ENCODE measurements at places on chromosomes 1 and 21.

- no peak for DNase-seq
Measured at GRCh38 chr1:59568158-59568935, 246.4 kb upstream of the HOOK1 start.

DNA sequence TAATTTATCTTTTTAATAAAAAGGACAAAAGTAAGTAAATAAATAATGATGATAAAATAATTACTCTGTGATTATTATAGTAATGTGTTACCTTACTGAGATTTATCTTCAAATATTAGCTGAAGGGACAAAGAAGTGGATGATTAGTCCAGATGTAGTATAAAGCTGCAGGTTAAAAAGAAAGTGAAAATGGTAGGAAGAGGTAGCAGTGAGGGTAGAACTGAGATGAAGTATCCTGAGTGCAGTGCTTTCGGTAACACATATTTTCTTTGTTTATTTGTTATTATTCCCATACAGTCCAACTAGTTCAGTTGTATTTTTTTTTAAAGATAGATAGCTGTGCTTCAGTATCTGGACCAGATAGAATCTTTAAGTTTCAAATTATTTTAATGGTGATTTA, 1203.5 kb downstream of the NCAM2 start:
- no peak for DNase-seq

GRCh38 chr21:14064296-14064645, 146.5 kb downstream of the LIPI start:
- DNase-seq = no peak

DNA sequence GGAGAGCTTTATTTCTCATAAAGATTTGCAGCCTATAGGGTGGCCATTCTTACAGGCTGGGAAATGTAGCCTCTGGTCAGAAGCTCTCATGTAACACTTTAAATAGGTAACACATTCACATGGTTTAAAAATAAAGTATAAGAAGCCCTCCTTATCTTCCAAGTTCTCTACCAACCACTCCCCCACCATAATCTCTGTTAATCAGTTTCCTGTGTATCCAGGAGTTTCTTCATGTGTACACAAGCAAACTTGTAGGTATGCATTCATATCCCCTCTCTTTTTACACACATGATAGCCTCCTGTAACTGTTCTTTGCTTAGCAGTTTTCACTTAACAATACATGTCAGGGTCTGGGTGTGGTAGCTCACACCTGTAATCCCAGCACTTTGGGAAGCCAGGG, 4.9 kb upstream of the STMN1 start:
- DNase-seq = no peak

GRCh38 chr1:159959451-159959850, 5.4 kb upstream of the SLAMF9 start:
- no peak for DNase-seq

GRCh38 chr1:93964777-93965200, 55.6 kb upstream of the GCLM start:
- DNase-seq = peak; percentile 53

GRCh38 chr1:227929751-227930472, 17.8 kb downstream of the WNT9A start:
- DNase-seq = no peak

DNA sequence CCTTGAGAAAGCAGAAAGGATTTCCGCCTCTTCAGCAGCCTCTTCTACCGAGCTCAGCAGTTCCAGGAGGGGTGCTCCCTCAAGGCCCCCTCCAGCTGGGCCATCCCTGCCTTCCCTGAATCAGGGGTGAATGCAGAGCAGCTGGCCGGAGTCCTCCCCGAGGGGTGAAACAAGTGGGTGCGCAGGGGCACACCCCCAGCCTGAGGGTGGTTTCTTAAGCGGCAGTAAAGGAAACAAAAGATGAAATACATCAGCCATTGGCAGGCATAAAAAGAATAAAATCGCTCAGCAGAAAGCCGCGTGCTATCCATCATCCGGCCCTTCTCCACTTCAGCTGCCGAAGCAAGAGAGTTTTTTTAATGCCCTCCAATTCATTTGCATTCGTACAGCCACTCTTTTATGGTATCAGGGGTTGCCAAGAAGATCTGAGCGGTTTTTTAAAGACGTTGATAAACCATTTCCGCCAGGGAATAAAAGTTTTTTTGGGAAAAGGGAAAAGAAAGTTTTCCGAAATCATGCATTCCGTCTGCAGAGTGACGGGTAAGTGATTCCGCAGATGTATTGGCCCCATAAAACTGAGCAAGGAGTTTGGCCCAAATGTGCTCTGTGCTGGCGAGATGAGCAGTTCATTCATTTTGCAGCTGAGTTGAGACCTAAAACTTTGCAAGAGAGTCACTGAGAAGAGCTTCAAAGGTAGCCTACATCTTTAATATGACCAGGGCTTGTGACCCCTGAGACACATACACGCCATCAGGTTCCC, 73.7 kb upstream of the ZC3H12A start:
- no peak for DNase-seq

DNA sequence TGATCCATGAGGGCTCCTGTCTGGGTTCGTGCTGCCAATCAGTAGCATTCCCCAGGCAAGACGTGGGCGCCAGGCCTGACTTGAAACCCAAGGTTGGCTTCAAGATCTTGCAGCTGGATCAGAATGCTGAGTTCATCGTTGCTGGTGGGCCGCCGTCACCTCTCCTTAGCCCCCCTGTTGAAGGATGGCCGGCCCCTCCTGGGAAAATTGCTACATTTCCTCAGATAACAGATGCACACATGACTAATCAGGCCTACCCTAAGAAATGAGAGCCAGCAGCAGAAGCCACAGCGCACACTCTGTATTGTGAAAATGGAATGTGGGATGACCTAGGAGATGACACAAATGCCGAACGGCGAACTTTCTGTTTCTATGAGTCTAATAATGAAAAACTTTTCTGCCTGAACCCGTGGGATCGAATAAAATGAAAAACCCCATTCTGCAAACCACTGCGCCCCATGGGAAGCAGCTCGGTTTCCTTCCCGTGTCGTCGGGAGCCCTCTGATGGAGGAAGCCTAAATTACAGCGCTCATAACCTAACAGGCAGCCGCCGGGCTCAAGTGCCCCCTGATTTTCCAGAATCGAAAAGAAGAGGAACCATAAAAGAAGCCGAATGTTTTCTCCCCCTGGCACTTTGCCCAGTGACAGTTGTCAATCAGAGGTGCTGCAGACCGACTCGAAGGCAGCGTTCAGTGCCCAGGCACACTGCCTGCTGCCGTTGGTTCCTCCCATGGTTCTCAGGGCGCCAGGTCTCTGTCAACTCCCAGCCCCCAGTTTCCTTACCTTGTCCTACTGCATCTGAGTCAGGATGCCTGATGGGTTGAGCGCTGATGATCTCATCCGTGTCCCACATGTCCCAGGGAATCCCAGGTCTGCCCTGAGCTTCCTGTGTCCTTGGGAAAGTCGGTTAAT, 38.2 kb upstream of the H6PD start:
- DNase-seq = peak; percentile 89

GRCh38 chr21:36419996-36420395, 34.8 kb downstream of the CHAF1B start:
- peak; percentile 83 for DNase-seq

- DNase-seq = peak; percentile 69
Measured at GRCh38 chr1:149844101-149844500, 55.3 kb upstream of the BOLA1 start.

- peak; percentile 75 for DNase-seq
Measured at GRCh38 chr1:2381741-2382620, 9.4 kb downstream of the MORN1 start.

GRCh38 chr1:183622013-183622412, 13.6 kb downstream of the ARPC5 start:
- DNase-seq = peak; percentile 13

GRCh38 chr1:213315571-213315970, 264.5 kb downstream of the RPS6KC1 start:
- no peak for DNase-seq

- no peak for DNase-seq
Measured at GRCh38 chr1:19448491-19449439, 36.6 kb downstream of the CAPZB start.

- DNase-seq = no peak
Measured at GRCh38 chr1:218565377-218565776, 220.2 kb downstream of the TGFB2 start.

DNA sequence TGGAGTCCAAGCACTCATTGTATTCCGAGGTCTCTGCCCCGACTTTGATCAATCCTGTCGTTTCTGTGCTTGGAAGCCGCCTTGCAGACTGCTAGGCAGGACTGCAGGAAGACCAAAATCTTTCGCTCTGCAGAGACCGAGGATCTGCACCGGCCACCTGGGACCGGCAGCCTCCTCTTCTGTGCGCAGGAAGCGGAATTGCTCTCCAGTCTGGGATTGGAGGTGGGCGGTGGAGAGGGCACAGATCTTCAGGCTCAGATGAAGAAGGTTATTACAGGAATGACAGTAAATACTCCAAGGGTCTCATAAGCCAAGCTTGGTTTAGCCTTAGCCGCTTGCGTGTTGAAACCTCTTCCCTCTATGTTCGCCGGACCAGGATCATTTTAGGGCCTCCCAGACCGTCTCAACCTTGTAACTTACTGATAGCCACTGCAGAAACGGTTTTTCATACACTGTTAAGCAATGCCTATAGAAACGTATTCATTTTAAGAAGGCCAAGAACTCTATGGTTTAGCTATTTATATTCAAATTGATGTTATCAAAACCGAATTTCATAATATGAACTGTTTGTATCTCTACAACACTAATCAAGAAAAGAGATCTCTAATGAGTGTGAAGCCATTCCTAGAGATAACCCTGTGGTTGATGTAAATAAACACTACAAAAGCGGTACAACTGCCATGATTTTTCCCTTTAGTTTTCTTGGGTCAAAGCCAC, 1.1 kb downstream of the MIA3 start:
- peak; percentile 63 for DNase-seq

- peak; percentile 69 for DNase-seq
Measured at GRCh38 chr1:98053471-98054366, 132.9 kb upstream of the DPYD start.

DNA sequence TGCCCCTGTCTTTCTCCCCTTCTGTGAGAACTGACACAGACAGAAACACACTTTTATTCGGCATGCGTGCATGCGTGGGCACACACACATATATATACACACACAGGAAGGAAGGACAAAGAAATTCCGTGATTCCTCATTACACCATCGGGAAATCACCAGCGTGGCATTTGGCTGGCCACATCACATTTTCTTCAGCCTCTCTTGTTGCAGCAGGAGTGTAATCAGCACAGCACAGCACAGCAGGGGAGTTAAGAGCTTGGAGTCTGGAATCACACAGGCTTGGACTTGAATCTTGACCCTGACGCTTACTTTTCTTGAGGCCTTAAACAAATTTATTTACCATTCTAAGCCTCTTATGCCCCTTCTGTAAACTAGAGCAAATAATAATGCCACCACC, 45.3 kb upstream of the EPHA8 start:
- DNase-seq = no peak

GRCh38 chr1:37055631-37056030, 21.3 kb upstream of the GRIK3 start:
- no peak for DNase-seq

GRCh38 chr1:27618341-27619082, 14.6 kb upstream of the AHDC1 start:
- DNase-seq = peak; percentile 85

DNA sequence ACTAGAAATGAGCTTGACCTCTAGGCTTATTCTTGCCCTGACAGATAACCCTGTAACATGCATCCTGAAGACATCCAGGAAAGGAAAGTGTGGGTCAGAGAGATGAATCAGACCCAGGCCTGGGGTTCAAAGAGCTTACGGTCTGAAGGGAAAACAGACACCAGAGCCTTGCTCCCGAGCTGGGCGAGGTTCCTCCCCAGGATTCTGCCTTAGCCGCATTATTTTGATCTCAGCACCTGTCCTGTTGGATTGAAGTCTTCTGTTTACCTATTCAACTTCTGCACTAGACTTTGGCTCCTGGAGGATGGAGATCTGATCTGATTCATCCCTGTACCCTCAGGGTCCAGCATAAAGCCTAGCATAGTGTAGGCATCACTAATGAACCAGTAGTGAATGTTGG, 1.9 kb downstream of the CYP4B1 start:
- DNase-seq = no peak

DNA sequence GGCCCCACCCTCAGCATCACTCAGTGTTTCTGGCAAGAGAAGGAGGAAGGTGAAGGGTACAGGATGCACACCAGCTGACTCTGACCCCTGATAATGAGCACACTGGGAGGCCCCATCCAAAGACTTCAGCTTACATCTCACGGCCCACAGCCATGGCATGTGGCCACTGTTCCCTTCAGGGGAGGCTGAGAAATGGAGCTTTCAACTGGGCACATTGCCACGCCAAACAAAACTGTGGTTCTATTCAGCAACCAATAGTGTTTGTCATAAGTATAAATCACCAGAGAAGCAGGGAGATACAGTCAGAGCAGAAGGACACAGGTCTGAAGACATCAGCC, 12.7 kb upstream of the TRAF3IP3 start:
- no peak for DNase-seq

DNA sequence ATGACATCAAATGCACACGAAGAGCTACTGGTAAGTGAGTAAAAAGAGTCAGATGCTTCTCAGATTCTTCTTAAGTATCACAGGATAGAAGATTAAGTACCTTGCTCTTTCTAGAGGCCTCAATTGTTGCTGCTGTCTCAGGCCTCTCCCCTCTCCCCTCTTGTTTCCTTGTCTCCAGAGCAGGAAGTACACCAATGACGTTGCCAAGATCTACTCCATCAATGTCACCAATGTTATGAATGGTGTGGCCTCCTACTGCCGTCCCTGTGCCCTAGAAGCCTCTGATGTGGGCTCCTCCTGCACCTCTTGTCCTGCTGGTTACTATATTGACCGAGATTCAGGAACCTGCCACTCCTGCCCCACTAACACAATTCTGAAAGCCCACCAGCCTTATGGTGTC, 21.3 kb upstream of the SARS1 start:
- DNase-seq = no peak

DNA sequence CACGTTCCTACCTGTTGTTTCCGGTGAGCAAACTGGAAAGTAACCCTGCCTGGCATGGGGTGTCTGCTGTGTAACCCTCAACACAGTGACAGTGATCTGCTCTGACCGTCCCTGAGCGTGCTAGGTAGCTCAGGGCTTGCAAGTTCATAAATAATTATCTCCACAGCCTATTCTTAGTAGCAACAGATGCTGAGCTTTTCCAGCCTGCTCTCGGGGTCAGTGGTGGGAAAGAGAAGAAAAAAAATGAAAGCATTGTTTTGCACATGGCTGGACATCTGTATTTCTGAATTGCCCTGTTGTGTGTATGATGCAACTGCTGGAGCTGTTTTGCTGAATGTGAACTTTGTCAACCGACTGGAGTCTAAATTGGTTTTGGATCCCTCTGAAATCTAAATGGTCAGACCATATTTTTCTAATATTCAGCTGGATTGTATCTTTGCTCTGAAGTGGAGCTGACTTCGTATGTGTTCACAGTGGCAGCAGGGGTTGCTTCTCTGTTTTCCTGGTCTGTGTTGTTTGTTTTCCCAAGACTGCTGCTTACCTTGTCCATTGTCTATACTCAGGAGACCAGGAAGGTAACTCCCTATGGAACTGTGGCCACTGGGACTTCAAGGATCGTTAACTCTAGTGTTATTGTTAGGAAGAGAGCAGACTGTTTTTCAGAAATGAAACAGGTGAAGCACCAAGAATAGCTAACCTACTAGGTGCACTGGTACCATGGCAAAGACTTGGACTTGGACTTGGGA, 27.0 kb downstream of the TGFB2 start:
- DNase-seq = no peak

- no peak for DNase-seq
Measured at GRCh38 chr1:159940006-159940620, 5.3 kb downstream of the IGSF9 start.

GRCh38 chr21:39281207-39281606, 32.2 kb downstream of the BRWD1 start:
- no peak for DNase-seq

GRCh38 chr1:66375125-66375524, 158.8 kb upstream of the SGIP1 start:
- DNase-seq = peak; percentile 60

GRCh38 chr1:37940299-37940947, 6.4 kb downstream of the INPP5B start:
- DNase-seq = no peak
